SK-N-SH (cell line): ENCODE measurements at places on chromosomes 11 and 22. TPM values are rescaled to one million over a fixed set of nuclear protein-coding genes. Genes with fewer than 3 reads are reported as not detected.

GRCh38 chr11:32073644-32074026 is 17.2 kb upstream of the RCN1 start:
- DNase-seq: no peak

DNA sequence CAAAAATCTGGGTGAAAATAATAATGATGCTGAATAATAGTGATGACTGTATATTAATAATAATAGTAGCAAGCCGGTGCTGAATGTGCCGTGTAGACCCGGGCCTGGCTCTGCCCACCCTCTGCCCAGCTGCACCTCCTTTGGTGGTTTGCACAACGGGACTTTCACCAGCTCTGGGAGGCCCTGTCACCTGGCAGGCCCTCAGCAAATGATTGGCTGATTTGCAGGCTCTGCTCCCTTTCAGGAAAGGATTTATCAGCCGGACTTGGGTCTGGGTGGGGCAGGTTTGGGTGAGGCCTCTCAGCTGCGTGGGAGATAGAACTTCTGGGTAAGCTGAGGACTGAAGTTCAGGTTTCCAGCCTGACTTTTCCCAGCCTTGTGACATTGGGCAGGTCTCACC is 21.4 kb downstream of the KIAA1671 start:
- no peak for DNase-seq

DNA sequence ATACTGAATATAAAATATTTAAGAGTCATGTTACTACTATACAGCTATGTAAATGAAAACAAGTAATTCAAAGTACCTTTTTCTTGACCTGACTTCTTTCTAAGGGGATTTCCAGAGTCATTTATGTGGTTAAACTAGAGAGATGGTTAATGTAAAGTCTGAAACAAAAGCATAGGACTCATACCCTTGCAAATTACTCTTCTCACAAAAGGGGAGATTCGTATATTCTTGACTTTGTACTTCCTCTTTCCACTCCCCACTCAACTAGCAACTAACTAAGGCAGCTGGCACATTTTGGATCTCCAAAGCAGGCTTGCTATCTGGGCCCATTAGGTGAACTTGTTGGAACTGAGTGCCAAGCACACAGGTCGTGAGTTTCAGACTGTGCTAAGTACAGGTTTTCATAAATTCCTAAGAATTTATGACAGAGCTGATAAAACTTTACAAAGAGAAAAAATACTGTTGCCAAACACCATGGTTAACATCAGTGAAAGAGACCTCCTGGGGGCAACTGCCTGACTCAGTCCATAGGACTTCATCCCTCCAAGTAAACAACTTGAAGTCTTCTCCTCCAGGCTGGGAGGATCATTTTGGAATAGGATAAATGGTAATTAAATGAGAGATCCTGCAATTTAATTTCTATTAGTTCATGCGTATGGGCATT is 77.0 kb upstream of the DDI1 start:
- no peak for DNase-seq

- DNase-seq: no peak
These were observed 8.3 kb downstream of the CD44 start for GRCh38 chr11:35147235-35147634.

Gene SSTR3
- 0.02 TPM in 1 of 2 replicates, not detected in the other for polyA plus RNA-seq

Gene SLC5A4
- 0.15 and 0.18 TPM in 2 replicates for polyA plus RNA-seq

Gene SIK2
- polyA plus RNA-seq: 8.9 and 9.7 TPM in 2 replicates

GRCh38 chr22:48753752-48754517 is 1073.7 kb downstream of the BRD1 start:
- DNase-seq: no peak

Gene KRTAP5-9
- polyA plus RNA-seq: not detected in 2 replicates

DNA sequence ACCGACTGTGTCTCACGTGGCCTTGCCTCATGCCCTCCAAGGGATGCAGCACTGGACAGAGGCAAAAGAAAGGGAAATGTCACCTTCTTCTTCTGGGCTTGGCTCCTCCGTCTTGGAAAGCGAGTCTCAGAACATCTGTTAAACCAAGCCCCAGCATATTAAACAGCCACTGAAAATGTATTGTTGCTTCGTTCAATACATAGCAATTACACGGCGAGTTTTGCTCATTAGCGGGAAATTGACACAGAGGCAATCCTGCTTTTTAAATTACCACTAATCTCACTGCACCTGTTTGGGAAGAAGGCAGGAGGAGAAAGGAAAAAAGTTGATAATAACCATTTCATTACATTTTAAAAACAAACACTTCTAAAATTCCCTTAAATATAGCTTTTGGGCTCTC is 72.1 kb downstream of the SEZ6L start:
- no peak for DNase-seq

DNA sequence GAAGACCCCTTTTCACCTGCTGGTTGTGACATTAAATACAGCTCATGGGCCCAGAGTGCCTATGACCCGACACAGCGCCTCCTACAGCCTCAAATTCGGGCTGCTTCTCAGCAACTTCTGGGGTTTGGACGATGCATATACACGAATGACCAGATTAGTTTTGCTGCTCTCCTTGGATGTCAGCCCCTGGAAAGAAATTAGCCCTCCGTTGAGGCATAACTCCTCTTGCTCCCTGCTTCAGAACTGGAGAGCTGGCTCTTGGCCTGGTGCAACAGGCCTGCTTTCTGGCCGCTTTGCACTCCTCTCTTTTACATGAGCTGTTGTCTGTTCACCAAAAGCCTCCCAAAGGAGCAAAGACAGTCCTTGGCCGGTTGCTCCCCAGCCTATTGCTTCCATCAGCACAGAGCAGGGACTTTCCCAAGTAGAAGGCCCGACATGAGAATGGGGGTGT is 3.3 kb downstream of the TECTA start:
- DNase-seq: no peak

DNA sequence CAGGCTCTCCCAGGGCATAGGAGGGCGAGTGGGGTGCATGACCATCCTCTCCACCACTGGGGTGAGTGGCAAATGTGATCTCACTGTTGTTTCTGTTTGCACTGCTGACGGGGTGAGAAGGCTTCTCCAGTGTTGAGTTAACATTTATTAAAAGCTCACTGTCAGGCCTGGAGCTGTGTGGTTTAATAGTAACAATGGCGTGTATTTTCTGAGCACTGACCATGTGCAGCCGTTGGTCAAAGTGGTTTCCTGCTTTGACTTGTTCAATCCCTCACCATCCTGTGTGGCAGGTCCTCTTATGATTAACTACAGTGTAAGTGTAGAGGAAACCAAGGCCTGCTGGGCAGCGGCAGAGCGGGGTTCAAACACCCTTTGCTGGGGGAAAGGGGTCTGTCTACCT is 4.4 kb downstream of the A4GALT start:
- DNase-seq: no peak

Gene HSCB
- polyA plus RNA-seq: 19.1 and 19.9 TPM in 2 replicates

Gene SMTNL1
- polyA plus RNA-seq: not detected in 2 replicates

DNA sequence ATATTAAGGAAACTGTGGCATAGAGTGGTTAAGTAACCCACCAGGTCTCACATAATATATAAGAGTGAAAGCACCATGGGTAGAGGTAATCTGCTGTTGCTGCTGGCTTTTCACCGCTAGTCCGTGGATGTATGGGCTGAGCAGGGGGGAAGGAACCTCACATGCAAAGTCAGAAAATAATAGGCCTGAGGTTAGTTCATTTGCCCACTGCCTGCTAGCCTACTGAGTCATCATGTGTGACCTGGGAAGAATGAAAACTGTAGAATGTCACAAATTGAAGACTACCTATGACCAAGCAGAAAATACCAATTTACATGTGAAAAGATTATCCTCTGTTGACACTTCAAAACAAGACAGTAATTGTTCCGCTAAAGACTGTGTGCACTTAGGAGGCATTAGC is 560.1 kb upstream of the FAT3 start:
- DNase-seq: no peak

DNA sequence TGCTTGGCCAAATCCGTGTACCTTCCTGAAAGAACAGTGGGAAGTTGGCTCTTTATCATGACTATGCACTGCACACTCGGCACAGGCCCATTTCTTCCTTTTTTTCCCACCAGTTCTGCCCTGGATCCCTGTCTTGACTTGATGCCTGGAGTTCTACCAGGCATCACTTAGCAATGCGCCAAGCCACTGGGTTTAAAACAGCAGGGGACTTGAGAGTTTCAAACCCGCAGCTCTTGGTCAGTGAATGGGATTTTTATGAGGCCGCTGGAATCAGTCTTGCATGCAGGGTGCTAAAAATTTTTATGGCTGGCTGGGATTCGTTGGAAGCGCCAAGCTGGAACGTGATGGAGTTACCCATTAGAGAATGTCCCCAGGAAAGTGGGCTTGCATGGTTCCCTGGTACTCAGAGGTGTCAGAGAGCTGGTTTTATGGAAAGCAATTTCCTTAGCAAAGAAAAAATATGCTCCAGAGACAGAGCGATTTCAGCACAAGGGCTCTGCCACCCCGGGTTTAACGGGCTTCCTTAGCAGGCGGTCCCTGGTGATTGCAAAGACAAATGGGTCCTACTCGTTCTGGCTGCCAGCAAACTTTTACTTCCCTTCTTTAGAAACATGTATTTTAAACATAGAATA is 432.9 kb downstream of the TENM4 start:
- DNase-seq: no peak

Gene USP2
- polyA plus RNA-seq: 0.81 and 0.97 TPM in 2 replicates

DNA sequence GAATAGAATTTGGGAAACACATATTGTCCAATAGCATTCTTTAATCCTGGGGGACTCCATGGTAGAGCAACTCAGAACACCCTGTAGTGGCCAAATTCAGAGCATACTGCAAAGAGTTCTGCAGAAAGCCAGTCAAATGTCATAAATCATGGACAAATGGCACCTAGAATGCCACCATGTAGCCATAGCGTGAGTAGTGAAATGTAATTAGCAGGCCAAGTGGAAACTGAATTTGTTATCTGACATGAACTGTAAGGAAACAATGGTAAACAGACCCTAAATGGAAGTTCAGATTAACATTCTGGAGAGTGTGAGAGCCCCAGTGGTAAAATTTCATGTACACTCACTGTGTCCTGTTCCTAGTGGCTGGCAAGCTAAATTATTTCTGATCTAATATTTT is 7.0 kb upstream of the PRSS23 start:
- DNase-seq: no peak

DNA sequence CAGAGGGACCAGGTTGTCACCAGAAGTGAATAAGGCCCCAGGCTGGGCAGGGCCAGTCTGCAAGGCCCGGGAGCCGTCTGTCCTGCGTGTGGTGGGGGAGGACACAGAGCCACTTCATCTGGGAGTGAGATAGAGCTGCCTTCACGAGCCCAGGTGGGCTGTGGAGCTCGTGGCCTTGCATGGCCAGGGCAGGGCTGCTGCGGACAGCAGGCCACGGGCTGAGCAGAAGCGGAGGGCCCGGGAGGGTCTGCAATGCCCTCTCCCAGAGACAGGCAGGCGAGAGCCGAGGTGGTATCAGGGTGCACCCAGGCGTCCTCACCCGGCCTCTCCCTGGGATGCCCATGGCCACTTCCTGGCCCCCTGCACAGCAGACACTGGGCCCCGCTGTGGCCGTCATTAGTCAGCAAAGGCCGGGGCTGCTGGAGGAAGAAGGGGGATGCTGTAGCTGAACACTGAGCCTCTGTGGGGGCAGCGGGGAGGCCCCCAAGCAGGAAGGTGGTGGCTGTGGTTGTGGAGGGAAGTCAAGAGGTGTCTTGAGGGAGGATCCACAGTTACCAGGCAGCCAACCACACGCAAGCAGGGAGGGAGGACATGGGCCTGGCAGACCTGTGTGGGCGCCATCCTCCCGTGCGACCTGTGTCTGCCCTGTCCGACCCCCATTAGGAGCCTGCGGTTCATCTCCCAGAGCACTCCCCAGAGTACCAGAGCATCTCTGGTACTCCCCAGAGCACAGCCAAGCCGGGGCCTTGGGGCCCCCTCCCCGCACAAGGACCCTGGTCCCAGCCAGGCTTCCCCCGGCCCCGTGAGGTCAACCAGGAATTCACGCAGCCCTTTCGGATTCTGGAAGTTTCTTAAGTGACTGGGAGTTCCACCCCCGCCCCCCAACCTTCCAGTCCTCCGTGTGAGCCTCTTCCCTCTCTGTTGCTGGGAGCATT is 1109.5 kb downstream of the BRD1 start:
- DNase-seq: no peak

GRCh38 chr22:43126501-43127165 is 16.1 kb downstream of the BIK start:
- peak; percentile 25 for DNase-seq

DNA sequence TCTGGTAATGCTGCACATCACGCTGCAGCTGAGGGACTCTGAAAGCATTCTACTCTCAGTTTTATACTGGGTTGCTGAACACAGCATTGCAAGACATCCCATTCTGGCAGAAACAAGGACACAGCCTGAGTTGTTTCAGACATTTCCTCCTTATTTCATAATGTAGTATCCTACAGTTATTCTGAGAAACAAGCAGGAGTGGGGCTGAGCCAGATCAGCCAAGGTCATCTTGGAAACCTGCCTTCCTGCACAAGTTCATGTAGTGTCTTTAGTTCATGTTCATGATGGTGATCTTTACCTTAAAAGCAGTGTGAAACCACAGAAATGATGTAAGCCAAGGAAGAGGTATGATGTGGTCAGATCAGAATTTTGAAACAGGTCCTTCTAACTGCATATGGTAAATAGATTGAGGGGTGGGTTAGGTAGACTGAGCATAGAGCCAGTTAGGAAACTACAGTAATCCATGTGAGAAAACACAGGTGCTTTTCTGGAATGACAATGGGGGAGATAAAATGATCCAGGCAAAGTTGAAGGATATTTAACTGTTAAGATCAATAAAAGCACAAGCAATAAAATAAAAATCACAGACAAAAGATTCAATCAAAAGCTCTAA is 1686.8 kb downstream of the LRRC4C start:
- DNase-seq: no peak

GRCh38 chr11:101176381-101176780 is 46.8 kb upstream of the PGR start:
- no peak for DNase-seq

DNA sequence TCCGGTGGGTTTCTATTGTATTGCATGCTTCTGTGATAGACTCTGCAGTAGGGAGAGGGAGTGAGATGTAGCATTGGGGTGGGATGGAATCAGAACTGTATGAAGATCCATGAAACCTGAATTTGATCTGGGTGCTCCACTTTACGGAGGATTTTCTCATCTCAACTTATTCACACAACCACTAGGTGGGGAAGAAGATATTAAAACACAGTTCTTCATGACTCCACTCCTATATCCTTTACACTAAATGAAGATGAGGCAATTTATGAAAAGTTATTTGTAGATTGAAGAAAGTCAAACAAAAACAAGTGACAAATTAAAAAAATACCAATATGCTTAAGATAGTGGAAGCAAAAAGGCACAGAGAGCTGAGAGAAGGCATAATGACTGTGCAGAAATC is 92.6 kb upstream of the PDGFD start:
- DNase-seq: no peak

Gene UBQLNL
- 0.03 and 0.10 TPM in 2 replicates for polyA plus RNA-seq

DNA sequence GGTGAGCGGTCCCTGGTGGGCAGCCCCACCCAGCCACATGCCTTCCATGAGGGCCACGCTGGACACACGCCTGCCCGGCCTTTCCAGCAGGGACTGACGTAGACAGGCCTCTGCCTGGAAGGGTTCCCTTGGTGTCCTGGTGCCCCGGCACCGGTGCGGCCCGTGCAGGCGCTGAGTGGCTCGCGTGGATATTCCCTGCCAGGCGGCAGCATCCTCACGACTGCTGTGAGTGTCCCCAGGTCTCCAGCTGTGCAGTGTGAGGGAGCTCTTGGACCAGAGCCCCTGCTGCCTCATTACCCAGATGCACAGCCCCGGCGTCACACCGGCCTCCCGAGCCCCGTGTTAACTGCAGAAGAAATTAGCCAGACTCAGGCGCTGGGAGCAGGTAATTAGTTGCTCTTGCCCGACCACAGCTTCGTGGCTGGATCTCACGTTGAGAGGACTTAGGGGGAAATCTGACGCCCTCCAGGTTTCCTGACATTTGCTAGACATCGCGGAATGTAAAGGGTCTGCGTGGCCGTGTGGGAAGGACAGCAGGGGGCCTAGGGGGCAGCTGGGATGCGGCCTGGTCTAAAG is 1196.3 kb downstream of the BRD1 start:
- no peak for DNase-seq
